ENCODE measurements at places on chromosomes 5 and 9. TPM values are rescaled to one million over a fixed set of nuclear protein-coding genes. Genes with fewer than 3 reads are reported as not detected.

Gene UNC5A
- 0.28 TPM for total RNA-seq

Gene NME5
- total RNA-seq = not detected

Gene NUP155
- 40.5 TPM for total RNA-seq

Gene NR5A1
- total RNA-seq = 0.16 TPM

Gene GADD45G
- 1.3 TPM for total RNA-seq

All from HT-29 (cell line).